Foreskin keratinocyte (primary cell): ENCODE measurements at places on chromosomes 12 and 14.

DNA sequence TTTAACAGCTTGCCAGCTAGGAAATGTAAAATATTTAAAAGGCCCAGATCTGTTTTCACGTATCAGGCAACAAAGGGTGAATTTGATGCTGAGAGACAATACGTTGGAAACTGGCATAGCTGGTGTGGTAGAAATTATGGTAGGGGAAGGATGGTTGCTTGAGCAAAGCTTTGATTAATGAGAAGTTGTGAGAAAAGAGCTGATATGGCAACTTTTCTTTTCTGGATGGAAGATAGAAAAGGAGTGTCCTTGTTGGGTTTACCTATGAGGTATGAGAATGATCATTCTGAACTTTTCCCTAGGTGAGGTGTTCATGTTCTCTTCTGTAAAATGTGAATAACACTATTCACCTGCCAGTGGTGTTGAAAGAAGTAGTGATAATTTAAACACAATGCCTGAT, 34.2 kb downstream of the ZNF641 start:
- no peak for DNase-seq

GRCh38 chr14:31827325-31827724, 249.8 kb upstream of the ARHGAP5 start:
- no peak for DNase-seq

DNA sequence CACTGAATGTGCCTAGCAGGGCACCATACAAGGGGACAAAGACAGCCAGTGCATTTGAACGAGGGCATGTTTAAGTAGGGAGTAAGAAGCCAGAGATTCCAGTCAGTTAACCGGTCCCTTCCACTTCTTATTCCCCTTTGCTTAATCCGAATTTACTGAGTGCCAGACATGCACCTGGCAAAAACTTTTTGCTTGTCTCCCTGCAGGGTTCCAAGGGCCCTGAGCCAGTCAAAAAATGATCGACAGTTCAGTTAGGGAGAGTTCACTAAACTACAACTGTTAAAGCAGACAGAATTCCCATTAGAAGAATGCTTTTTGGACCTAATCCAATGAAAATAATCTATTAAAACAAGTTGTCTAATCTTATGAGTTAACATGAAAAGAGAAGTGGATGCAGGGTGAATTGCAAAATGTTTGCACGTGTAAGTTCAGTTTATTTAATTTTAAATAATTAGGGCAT, 193.8 kb downstream of the TMTC2 start:
- DNase-seq = no peak

DNA sequence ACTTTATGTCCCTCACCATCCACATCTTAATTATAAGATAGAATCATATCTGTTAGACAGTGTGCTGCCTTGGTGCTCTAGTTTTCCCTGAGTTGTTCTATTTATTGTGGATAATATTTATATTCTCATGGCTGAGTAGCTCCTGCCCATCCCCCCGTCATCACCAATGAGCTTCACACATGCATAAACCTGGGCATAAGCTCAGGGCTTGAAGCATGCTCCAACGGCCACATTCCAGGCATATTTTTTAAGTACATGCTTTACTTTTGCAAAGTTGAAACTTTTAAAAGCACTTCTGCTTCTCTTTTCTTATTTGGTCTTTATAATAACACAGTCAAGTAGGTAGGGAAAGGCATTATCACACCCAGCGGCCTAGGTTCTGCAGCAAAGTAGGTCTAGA, 3.4 kb upstream of the FBXO34 start:
- no peak for DNase-seq

DNA sequence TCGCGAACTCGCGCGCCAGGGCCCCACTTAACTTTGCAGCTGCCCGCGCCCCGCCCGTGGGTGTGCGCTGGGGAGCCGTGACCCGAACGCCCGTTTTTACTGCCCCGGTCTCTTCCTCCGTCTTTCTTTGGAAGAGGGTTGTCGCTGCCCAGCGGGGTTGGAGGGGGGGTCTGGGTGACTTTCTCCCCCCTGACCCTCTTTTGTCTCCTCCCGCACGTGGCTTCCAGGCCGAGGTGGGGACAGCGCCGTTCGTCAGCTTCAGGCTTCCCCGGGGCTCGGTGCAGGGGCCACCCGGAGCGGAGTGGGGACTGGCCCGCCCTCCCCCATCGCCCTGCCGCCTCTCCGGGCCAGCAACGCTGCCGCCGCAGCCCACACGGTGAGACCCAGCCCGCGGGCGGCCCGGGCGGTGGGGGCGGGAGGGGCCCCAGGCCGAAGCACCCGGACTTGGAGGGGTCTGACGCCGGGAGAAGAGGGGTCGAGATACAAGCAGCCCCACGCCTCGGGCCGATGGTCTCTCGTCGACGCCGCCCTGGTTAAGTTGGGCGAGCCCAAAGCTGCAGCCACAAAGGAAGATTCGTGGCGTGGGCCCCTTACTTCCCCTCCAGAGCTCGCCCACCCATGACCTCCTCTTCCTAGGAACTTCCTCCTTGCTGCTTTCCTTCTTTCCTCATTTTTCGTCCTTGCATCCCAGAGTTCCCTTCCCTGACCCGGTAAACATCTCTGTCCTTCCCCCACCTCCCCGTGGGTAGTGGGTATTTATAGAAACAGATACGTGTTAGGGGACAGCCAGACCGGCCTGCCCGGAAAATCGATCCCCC, 1.2 kb downstream of the DYRK2 start:
- no peak for DNase-seq
